ENCODE measurements at places on chromosomes 5 and 9.

GRCh38 chr9:4662108-4662988 is at the start of gene PLPP6:
Gene PLPP6, plus strand, starts transcription at chr9:4662294. Its CDS starts 82 bp downstream, at chr9:4662376.
- DNase-seq, result peak; percentile 92

DNA sequence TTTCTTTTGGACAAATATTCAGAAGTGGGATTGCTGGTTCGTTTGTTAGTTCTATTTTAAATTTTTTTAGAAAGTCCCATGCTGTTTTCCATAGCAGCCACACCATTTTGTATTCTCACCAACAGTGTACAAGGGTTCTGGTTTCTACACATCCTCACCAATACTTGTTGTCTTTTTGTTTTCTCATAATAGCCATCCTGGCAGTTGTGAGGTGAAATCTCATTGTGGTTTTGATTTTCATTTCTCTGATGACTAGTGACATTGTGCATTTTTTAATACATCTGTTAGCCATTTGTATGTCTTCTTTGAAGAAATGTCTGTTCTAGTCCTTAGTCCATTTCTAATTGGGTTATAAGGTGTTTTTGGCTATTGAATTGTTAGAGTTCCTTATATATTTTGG is 214.3 kb downstream of the ARRDC3 start:
- no peak for DNase-seq

GRCh38 chr5:86625148-86625547 is 7.4 kb downstream of the COX7C start:
- no peak for DNase-seq

GRCh38 chr9:115593587-115594091 is 475.7 kb upstream of the TNC start:
- peak; percentile 83 for DNase-seq

DNA sequence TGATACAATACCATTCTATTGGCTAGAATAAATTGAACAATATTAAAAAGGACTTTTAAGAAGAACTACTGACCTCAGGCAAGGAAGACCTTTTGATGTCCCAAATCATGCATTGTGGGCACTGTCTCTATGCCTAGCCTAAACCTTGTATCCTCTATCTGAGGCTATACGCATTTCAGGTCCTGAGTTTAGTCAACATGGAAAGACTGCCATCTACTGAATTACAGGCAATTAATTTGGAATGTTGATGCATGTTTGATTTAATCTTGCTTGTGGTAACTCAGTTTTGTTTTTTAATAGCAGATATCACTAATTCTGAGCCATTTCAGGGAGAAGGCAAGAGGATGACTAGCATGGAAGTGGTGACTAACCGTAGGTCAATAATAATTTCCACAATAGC is 585.3 kb upstream of the CCNG1 start:
- DNase-seq, result peak; percentile 23

DNA sequence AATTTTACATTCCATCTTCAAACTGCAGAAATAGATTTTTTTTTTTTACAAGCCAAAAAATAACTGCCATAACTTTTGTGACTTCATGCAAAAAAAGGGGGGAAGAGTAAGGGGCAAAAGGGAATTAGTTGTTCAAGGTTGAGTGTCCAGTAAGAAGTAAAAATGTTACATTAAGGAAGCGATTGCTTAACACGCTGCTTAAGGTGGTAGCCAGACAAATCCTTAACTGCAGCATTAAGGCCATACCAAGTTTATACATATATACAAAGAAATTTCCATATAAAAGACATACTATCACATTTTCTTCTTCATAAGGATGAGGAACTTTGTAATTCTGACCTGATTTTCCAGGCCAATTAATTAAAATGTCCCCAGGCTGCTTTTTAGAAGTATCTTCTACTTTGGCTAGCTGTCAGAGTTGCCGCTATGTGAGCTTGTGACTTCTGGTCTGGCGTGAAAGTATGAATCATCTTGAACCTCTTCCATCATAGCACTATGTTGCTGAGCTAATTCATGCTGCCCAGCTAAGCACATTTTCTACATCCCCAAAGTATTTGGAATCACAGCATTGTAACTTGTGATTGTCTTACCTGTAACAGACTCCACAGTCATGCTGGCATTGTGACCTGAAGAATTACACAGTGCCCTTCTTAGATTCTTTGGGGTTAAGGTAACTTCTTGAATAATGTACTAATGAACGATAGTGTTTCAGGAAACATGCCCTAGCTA is 40.0 kb downstream of the G3BP1 start:
- no peak for DNase-seq

DNA sequence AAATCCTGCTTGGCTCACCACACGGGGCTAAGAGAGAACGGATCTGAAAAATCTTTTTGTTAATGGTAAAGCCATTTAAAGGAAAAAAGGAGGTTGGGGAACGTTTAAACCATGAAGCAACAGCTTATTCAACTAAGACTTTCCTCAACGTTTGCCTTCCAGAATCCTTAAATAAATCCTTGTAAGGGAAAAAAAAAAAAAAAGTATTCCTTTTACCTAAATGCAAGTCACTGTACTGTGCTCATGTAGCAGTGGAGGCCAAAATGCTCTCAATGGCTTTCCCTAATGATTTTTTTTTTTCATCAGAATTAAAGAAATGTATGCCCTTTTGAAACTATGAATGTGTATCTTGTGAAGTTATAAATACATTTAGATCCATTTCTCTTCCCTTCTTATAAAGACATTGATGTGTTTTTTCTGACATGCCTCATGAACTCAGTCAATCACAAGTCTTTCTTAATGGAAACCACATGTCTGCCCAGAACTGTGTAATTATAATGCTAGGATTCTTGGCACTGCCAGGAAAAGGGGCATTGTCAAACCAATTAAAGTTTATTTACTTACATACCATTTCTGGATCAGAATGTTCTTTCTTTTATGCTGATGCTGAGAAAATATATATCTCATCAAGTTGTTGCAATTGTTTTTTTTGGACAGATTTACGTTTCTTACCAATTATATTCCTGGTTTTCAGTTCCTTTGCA is 107.5 kb downstream of the EBF1 start:
- DNase-seq, result peak; percentile 51

DNA sequence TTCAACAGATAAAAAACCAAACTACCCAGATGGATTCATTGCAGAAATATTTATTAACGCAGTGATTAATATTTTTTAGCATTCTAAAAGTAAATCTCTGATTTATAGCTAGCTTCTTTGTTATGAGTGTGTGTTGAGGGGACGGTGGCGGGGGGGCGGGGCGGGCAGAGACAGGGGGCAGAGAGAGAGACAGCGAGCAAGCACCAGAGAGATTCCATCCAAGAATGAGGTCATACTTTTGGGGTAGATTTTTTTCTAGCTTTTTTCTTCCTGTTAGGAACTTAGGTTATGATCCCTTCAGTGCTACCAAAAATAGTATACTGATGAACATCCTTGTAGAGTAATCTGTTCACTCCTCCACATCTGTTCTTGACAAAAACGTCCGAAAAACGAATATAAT is 500 bp upstream of the ZNF883 start:
- DNase-seq, result no peak
